ENCODE measurements at places on chromosomes 16 and 17.

GRCh38 chr17:65277576-65277975 lies 140.4 kb downstream of the RGS9 start:
- DNase-seq: no peak

DNA sequence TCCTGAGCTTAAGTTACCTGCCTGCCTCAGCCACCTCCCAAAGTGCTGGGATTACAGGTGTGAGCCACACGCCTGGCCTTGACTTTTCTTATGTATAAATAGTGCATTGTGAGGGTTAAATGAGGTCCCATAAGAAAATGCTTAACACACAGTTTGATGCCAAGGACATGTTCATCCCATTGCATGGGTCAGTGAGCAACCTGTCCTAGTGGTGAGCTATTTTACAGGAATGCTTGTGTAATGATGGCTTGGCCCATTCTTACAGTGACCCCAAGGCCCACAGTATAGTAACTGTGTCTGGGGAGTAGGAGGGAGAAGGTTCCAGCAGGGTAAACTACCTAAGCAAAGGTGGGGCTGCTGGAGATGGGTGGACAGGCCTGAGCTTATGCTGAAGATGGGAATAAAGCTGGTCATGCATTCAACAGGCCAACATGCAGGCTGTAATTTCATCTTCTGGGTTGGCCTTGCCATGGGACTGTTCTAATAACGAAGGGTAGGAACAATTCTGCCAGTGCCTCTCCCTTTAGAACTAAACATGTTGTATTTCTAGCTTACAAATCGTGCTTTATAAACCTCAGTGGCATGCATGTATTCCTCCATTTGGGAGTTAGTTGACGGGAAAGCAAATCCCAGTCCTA lies 6.2 kb downstream of the ACSF2 start:
- DNase-seq: no peak

DNA sequence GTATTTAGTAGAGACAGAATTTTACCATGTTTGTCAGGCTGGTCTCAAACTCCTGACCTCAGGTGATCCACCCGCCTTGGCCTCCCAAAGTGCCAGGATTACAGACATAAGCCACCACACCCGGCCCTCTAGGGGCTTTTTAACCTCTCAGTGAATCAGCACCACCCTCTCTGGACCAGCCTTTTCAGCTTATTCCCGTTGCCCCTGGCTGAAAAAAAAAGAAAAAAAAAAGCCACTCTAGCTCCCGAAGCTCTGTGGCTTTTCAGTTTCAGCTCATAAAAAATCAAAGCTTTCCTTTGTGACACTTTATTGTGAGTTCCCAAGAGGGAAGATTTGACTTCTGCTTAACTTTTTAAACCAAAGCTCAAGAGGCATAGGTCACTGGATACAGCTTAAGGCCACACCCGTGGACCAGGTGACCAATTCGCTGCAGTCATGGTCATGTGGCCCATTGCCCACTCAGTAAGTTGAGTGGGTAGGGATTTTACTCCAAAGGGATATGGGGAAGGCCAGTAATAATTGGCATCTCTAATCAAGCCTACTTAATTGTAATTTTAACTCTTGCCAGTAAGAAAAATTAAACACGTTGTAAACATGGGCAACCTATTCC lies 46.6 kb upstream of the MED13 start:
- DNase-seq: no peak

- DNase-seq: no peak
Observed at GRCh38 chr17:46736100-46736499, 82.4 kb downstream of the WNT3 start.

DNA sequence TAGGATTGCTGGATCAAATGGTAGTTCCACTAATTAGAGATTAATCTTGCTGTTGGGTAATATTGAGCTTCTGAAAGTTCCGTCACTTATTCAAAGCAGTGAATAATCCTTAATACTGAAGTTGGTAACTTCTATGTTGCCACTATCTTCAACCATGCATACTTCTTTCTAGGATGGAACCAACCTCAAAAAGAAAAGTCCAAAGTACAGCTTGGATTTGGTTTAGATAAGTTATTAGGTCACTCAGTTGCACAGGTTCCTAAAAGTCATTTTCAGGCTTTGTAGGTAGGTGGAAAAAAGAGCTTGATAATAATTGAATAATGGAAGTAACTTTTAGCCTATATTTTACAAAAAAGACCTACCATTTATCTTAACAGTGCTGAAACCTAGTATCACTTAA lies 78.7 kb downstream of the MAP2K4 start:
- DNase-seq: no peak

- no peak for DNase-seq
Observed at GRCh38 chr16:53913099-53913870, 209.3 kb downstream of the FTO start.

- no peak for DNase-seq
Observed at GRCh38 chr17:30031214-30031869, 85.3 kb upstream of the NSRP1 start.

- peak; percentile 74 for DNase-seq
Observed at GRCh38 chr16:28935924-28936783, 4.4 kb downstream of the CD19 start.

- no peak for DNase-seq
Observed at GRCh38 chr16:14196539-14196938, 125.4 kb downstream of the MRTFB start.

GRCh38 chr17:82650723-82651122 lies 2.5 kb upstream of the WDR45B start:
- DNase-seq: no peak

- DNase-seq: no peak
Observed at GRCh38 chr17:56751145-56751738, 82.5 kb downstream of the C17orf67 start.

DNA sequence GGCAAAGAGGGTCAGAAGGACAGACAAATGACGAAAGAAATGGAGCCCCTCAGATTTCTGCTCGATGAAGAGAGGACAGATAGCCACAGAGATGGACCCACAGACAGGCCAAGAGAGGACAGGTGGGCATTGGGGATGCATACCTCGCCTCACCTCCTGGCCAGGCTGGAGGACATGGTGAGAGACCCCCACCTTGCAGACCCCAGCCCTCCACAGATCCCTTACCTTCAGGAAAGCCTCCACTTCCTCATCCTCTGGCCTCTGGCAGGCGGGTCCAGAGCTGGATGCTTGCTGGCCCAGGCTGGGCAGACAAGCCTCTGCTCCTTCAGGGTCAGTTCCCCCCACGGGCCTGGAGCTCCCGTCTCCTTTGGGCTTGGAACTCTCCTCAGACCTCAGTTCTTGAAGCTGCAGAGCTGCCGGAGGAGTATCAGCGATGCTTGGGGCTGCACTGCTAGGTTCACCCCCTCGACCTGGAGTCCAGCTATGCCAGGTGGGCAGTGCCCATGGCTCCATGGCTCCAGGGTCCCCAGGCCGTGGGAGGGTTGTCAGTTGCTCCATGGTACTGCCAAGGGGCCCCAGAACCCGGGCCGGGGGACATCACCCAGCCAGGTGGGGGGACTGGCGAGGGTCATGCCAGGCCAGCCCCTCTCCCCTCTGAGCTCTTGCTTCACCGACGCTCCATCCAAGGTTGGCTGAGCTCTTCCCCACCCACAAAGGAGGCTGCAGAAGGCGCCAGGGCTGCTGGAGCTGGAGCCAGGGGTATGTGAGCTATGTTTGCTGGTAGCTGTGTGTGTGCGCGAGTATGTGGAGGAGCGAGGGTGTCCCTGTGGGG lies 1.0 kb downstream of the TSPOAP1 start:
- no peak for DNase-seq

DNA sequence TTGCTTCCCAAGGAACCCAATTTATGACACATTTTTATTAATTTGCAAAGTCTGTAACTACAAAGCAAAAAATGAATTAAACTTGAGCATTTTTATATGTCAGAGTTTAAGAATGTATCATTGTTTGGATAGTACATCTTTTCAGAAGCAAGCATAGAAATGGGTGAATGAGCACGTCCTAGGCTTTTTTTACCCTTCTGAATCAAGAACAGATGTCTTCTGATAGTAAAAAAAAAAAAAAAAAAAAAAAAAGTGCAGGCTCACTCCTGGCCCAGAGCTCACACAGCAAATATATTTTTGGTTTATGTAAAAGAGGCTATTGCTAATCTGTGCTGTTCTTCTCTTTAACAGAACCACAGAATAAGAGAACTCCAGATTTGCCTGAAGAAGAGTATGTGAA lies 6.3 kb downstream of the TERF2IP start:
- DNase-seq: no peak

DNA sequence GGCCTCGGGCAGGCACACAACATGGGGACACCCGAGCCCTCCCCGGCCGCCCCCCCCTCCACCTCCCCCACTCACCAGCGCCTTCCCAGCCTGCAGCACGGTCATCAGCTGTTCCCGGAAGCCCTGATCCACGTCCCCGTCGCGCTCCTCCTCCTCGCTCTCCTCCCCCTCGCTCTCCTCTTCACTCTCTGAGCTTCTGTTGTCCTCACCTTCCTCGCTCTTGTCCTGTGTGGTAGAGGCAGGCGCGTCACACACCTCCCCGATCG lies 10.3 kb downstream of the MYBBP1A start:
- DNase-seq: no peak

DNA sequence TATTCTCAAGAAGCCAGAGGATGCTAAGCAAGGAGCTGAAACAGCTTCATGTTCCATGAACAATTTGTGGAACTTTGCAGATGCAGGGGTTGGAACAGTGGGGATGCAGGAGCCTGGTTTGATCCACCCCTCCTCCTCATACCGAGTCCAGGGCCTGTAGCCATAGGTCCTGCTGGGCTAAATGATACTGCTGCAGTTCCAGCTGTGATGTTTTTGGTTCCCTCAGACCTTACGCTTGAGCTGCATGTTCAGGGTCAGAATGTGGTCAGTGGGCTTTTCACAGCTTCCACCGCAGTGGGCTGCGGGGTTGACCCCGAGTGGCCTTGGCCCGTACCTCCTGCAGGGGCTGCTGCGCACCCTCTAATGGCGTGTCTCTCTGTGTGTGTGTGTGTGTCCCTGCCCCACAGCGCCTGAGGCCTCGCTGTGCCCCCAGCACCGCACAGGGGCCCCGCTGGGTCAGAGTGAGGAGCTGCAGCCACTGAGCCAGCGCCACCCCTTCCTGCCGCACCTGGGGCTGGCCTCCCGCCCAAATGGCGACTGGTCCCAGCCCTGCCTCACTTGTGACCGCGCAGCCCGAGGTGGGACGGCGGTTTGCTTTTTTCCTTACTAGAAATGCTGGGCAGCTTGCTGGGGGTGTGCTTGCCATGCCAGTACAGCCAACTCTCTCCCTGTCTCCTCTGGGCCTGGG lies 48.2 kb downstream of the EPN2 start:
- no peak for DNase-seq

- no peak for DNase-seq
Observed at GRCh38 chr17:77882040-77882439, 76.5 kb upstream of the TNRC6C start.

GRCh38 chr16:23008041-23008440 lies 141.2 kb downstream of the USP31 start:
- DNase-seq: no peak

GRCh38 chr16:67155295-67156142 lies 4.2 kb downstream of the TRADD start:
- peak; percentile 68 for DNase-seq

DNA sequence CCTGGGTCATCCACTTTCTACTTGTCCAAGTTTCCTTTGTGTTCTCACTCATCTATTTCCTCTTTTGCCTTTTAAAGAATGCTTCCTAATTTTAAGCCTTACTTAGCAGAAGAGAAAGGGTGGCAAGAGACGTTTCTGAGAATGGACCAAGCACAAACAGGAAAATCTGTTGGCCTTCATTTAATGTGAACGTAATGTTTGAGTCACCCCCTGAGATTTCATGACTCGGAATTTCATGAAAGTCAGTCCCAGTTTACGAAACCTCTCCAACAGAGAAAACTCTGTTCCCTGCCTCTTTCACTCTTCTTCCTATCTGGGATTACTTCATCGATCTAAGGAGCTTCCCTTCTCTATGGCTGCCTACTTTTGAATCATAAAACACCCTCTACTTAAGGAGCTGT lies at the start of gene CD300E:
Gene CD300E (minus strand): TSS at position 46 of the 401 bp plus-strand sequence. CDS start 117 bp downstream, outside the sequence.
- no peak for DNase-seq

All from stimulated activated CD8-positive, alpha-beta memory T cell treated with anti-CD3 and anti-CD28 coated beads, Interleukin-4, amount 100 ng/mL, for 24 hours (primary cell).